ENCODE measurements at places on chromosomes 6 and 20.

DNA sequence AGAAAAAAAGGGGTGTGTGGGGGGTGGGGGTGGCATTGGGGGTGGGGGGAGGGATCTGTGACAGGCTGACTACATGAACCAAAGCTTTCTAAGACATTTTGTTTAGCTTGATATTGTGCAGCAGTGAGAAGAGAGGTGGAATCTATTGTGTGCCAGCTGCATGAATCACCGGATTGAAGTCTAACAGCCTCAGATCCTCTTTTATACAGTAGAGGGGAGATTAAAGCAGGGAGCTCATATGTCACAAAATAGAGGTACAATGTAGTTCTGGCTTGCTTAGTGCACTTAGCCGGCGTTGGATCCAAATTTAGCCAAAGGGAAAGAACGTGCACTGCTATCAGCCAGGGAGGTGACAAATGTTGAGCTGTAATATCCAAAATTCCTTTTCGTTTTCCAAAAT is 404.2 kb upstream of the CITED2 start:
- no peak for DNase-seq

DNA sequence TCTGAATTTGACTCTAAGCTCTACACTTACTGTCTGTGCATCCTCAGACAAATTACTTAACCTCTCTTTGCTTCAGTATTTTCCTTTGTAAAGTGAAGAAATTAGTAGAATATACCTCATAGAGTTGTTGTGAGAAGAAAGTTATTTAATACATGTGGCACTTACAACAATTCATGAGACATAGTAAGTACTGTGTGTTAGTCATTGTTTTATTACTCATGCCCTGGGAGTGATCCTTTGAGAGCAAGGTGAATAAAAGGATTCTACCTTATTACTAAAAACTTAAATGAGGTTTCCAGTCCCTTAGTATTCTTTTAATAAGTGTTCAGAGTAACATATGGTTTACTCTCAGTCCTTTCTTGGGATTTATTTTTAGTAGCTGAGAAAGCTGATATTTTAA is 233.6 kb upstream of the MAP3K7 start:
- DNase-seq = no peak

- no peak for DNase-seq
These were observed 24.3 kb upstream of the KIAA0408 start for GRCh38 chr6:127483399-127484055.

GRCh38 chr6:1389369-1390132 is at the start of gene FOXF2:
Gene FOXF2 (plus strand): TSS chr6:1389576. CDS start chr6:1389948, 372 bp downstream.
- peak; percentile 67 for DNase-seq

- no peak for DNase-seq
These were observed 191.2 kb upstream of the TCF21 start for GRCh38 chr6:133697666-133698065.

- DNase-seq = no peak
These were observed 6.5 kb downstream of the PEDS1 start for GRCh38 chr20:50146732-50147662.

DNA sequence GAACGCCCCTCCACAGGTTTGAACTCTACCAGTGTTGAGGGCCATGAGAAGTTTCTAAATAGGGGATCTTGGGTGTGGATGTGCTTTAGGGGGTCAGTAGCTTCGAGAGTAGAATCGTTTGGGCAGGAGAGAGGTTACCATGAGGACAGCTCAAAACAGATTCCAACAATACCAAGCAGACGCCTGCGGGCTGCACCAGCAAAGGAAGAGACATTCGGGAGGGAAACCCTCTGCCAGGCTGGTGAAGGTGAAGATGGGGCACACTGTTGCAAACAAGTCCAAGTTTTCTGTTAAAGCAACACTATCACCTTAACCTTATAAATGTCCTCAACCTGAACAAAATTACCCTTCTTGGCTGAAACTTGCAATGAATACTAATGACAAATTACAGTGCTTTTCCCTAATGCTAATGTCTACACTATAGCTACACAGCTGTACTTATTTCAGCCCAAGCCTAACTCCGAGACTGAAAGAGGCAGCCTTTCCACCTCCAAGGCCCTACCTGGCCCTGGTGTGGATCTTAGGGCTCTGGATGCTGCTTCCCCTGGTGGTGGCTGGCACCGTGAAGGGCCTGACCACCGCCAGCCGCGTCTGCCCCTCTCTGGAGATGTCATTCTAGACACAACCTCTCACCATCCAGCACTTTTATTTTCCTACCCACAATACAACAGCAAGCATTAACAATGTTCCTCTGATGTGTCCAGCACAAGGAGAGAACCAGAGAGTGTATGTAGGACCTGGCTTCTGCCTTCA is 80.1 kb downstream of the DLL1 start:
- peak; percentile 71 for DNase-seq

DNA sequence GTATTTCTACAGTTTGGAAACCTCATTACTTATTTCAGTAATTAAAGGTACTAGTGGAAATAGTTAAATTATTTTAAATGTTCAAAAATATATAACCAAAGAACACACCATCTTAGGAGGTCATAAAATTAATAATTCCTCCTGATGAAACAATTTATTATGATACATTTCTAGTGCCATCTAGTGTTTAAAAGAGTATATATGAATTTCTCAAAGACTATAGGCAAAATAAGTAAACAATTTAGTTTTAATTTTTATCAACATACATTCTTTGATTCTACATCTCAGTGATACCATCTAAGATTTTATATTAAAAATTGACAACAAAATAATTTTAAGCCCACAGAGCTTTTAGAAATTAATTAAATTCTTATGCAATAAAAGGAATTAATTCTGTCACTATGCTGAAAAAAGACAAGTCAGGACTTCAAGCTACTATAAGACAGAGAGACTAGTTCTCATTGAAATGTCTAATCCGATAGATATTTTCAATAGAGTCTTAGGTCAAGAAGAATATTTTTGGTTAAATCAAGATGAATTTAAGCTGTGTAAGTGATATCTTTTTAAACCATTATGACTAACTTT is 107.8 kb upstream of the RNF217 start:
- DNase-seq = no peak

DNA sequence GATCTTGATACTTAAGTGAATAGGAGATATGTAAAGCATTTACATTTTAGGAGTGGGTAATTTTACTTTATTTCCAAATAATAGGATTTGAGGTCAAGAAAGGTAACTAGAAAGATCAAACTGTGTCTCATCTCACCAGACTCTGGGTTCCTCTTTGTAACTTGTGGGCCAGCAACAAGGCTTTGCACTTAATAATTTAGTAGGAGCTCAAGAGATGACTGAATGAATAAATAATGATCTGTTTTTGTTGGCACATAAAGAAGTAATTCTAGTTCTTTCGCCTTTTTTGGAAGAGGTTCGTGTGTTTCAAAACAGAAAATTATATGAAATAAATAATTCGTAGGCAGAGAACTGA is 67.4 kb upstream of the FABP7 start:
- no peak for DNase-seq

DNA sequence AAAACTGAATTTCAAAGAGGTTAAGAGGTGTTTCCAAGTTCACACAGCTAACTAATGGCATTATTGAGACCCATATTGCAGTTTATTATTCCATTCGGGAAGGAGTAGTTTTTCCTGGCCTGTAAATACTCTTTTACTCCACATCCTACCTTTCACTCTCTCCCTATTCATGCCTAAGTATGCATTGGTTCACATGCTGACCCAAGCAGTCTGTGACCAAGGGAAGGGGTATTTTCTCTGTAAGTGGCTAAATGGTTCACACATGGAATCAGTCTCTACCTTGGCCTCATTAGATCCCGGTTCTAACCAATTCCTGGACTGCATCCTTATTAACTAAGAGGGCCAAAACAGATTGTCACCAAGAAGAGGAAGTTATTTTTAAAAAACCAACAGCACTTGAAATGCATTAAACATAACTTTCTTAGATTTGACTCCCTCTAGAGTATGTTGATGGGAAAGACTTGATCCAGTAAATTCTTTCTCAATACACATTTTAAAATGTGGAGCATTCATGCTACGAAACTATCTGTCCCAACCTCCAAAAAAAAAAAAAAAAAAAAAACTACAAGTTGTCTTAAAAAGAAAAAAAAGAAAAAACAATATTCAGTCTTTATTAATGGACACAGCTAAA is 17.8 kb upstream of the RSPO3 start:
- DNase-seq = no peak

DNA sequence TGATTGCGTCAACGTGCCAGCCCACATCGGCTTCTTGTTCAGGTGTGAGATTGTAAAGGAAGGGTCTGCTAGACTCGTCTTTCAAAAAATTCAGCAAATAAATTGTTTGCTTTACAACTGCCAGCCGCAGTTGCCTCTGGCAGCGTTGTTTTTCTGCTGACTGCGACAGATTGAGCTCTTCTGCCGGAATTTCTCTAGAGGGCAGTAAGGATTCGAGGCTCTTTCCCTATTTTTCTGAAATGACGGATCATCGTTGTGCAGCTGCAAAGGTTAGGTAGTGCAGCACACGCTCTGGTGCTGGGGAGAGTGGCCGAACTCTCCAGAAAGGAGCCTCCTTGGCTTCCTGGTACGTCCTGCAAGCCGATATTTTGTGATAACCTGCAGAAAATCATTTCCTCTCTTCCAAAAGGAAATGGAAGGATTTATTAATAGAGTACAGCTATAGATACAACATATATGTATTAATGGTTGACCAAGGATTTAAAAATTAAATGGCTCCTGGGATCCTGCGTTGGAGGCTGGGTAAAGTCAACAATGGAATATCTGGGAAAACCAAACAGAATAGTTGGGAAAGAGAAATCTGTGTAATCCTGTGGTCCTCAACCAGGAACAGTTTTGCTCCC is 121.9 kb upstream of the ZFP64 start:
- no peak for DNase-seq

GRCh38 chr20:20505554-20505953 is 137.7 kb downstream of the INSM1 start:
- no peak for DNase-seq

DNA sequence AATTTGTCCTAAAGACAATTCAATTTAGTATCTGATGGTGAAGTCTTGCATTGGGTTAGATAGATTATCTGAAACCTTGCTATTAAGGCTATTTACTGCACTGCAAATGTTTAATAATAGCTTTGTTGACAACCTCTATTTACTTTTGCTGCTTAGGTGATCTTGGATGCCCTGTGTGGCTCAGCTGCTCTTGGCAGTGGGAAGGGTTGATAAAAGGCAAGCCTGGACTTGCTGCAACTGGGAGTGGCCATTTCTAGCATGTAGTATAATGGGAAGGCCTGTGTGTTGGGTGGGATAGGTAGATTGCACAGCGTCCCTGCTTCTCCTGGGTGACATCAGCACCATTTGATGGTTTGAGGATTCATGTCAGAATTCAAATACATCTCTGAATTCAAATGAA is 49.1 kb downstream of the ARMC2 start:
- DNase-seq = no peak

DNA sequence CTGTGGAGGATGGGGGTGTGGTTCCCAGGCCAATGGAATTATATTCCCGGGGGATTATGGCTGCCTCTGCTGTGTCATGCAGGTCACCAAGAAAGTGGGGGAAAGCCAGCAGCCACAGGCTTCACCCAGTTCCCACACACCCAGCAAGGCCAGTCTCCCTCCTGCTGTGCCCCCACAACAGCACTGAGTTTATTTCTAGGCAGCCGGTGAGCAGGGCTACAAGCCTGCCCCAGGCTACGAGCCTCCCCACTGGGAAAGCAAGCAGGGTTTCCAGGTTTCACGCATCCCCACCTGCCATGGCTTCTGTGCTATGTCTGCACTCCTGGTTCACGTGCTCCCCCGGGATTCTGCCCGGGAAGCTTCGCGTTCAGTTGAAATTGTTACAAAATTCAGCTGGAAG is 72.6 kb downstream of the ERMARD start:
- peak; percentile 68 for DNase-seq

DNA sequence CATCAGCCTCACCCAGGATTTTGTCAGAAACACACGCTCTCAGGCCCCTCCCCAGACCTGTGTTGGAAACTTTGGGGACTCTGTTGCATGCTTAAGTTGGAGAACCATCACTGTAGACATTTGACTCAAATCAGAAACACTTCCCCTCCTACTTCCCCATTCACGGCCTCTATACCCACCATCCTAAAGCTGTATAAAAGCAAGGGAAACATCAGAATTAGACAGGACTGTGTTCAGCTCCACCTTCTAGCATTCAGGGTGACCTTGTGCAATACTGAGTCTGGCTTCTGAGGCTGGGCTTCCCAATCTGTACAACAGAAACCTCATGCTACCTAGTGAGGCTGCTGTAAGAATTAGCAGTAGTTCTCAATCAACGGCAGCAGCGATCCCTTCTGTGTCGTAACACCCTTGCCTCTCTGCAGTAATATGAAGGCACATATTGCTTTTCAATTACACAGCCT is 252.3 kb downstream of the LY86 start:
- no peak for DNase-seq

DNA sequence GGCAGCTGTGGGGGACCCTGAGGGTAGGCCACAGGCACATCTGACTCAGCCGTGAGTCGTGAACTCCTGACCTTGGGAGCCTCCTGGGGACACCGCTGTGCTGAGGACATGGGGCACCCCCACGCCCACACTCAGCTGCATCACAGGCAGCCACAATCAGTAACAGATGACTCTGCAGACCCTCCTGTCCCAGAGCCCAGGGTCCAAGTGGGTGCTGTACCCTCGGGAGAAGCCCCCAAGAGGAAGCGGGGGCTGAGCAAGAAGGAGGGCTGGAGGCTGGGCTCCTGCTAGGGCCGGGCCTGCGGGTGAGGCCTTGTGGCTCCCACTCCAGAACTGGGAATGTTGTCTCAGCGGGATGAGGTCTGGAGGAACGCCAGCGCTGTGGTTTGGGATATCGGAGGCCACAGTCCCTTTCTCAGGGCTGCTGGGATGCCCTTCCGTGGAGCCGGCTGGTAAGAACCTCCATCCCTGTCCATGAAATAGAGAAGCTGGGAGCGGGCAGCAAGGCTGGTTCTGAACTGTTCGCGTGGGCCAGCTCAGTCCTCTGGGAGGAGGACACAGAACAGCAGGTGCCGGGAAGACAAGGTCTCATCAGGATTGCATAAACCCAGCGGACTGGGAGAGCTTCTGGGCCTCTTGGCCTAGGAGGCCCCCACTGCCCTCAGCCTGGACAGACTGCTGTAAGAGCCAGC is 3.1 kb upstream of the LAMA5 start:
- no peak for DNase-seq
